Small intestine (tissue), 16 donors: ENCODE measurements at places on chromosomes 11 and 22. TPM values are rescaled to one million over a fixed set of nuclear protein-coding genes. Genes with fewer than 3 reads are reported as not detected.
A peak's percentile ranks its signal among the peaks of the same experiment; 100 is the strongest.

FAM180B gene
- polyA plus RNA-seq, result 0.15 TPM

RGL4 gene
- 1.2 TPM for polyA plus RNA-seq

HORMAD2 gene
- polyA plus RNA-seq, result not detected

IL18BP gene
- polyA plus RNA-seq, result 9.6 TPM

GRCh38 chr11:111450480-111451320 is 61.5 kb downstream of the BTG4 start:
- no peaks in the 10 kb centered on the region for H3K4me1 ChIP-seq
- no peak overlapping the region for H3K4me3 ChIP-seq
- no peak overlapping the region for H3K27ac ChIP-seq
- no peaks in the 10 kb centered on the region for H3K27me3 ChIP-seq
- DNase-seq, result no peak

DNA sequence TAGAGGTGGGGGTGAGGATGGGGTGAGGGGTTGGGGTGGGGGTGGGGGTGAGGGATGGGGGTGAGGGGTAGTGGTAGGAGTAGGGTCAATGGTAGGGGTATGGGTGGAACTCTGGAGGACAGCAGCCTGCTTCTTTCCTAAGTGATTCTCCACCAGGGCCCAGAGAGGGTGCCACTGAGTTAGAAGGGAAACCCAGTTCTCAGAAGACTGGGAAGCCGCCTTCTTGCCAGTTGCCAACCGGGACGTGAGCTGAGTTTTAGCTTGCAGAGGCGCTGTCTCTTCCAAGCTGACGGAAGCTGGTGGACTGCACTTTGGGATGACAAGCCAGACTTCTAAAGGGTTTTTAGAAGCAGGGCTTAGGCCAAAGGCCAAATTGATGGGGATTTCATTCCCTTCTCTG is 104.4 kb downstream of the NAT10 start:
- no peaks in the 10 kb centered on the region for H3K4me1 ChIP-seq
- H3K27ac ChIP-seq, result no peak overlapping the region
- DNase-seq, result no peak
- H3K4me3 ChIP-seq, result no peak overlapping the region
- H3K27me3 ChIP-seq, result no peaks in the 10 kb centered on the region

DNA sequence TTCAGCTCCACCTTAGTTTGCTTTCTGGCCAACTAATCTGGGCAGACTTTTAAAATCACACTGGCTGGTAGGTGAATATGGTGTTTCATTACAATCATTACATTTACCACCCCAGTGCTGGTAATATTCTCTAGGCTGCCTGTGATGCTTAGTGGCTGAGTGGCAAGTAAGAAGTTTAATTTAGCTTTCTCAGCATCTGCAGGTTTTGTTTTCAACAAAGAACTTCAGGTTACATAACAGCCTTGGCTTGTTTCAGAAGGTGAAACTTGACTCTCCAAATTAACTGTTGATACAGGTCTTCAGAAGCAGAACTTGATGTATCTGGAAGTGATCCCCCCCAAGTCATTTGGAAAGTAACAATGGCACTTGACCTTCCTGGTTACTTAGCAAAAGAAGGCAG is 423.3 kb upstream of the CCDC90B start:
- H3K4me3 ChIP-seq, result no peak overlapping the region
- no peak overlapping the region for H3K27ac ChIP-seq
- H3K36me3 ChIP-seq, result no peaks in the 10 kb centered on the region

DNA sequence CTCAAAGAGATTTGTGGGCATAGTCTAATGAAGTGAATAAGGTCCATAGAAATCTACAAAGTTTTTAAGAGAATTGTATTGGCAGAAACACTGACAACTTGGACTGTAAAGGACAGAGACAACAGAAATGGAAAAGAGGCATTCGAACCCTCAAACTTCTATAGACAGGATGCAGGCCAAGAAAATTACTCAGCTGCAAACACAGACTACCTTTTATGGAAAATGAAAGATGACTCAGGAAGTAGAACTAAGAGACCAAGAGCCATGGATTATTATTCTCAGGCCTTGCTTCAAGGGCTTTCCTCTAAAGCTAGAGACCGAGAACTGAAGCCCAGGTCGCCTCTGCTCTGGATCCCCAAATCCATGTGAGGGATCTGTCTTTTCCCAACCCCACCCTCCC is 3.8 kb upstream of the PELI3 start:
- H3K4me3 ChIP-seq, result no peak overlapping the region
- no peaks in the 10 kb centered on the region for H3K36me3 ChIP-seq
- H3K4me1 ChIP-seq, result peaks cover 7% of the 10 kb centered on the region
- no peaks in the 10 kb centered on the region for H3K27me3 ChIP-seq

GRCh38 chr22:33513388-33514338 is 406.6 kb downstream of the LARGE1 start:
- H3K27ac ChIP-seq, result no peak overlapping the region
- no peaks in the 10 kb centered on the region for H3K27me3 ChIP-seq
- H3K36me3 ChIP-seq, result no peaks in the 10 kb centered on the region
- peak; percentile 13 for DNase-seq

GRCh38 chr22:31574055-31574670 is 77.8 kb downstream of the SFI1 start:
- H3K36me3 ChIP-seq, result peaks cover 9% of the 10 kb centered on the region
- no peak for DNase-seq
- H3K27ac ChIP-seq, result no peak overlapping the region
- no peaks in the 10 kb centered on the region for H3K4me1 ChIP-seq
- H3K27me3 ChIP-seq, result no peaks in the 10 kb centered on the region

- peak overlapping the region; percentile 35 for H3K27ac ChIP-seq
- DNase-seq, result peak; percentile 64
- no peaks in the 10 kb centered on the region for H3K36me3 ChIP-seq
- no peaks in the 10 kb centered on the region for H3K27me3 ChIP-seq
Observed at GRCh38 chr22:42928969-42929837, 72.1 kb upstream of the ARFGAP3 start.

GRCh38 chr11:102389253-102389652 is 42.2 kb downstream of the BIRC2 start:
- H3K27ac ChIP-seq, result no peak overlapping the region
- no peaks in the 10 kb centered on the region for H3K4me1 ChIP-seq
- no peak overlapping the region for H3K4me3 ChIP-seq
- no peaks in the 10 kb centered on the region for H3K27me3 ChIP-seq
- no peak for DNase-seq
- H3K36me3 ChIP-seq, result peaks cover 6% of the 10 kb centered on the region
